ENCODE measurements at places on chromosomes 4 and X.

DNA sequence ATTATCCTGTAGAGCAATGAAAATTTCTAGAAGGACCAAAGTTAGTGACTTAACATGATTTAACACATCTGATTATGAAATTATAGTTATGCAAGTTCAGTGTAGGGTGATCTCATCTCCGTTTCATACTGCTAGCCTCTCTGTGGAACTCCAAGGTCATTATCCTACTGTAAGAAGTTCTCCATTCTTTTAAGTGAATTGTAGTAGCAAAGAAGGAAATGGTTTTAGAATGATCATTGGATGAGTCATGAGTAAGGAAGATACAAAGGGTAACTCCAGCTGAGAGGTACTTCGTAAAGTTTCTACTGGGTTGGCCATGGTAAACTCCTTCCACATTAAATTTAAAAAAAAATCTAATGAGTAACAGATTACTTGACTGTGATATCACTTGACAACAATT is 215.0 kb upstream of the GIMD1 start:
- DNase-seq: no peak

DNA sequence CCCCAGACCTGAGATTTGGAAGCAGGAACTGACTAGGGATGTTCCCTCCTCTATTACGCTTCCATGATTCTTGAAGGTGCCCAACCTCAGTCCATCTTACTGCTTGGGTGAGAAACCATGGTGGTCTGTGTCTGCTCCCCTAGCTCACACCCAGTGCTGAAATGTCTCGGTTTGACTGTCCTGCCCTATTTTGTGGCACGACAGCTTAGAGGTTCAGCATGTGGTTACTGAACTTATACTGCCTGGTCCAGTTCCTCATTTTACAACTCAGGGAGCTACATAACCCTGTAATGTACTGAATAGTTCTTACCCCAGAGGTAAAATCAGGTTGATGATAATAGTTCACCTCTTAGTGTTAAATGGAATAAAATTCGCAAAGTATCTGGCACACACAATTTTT is 203.1 kb downstream of the RBM46 start:
- no peak for DNase-seq

GRCh38 chr4:40962551-40963180 is 212.9 kb downstream of the NSUN7 start:
- DNase-seq: no peak

- DNase-seq: no peak
Measured at GRCh38 chr4:185113340-185113739, 29.7 kb upstream of the SLC25A4 start.

- no peak for DNase-seq
Measured at GRCh38 chrX:136752796-136753195, 27.9 kb downstream of the ARHGEF6 start.

- no peak for DNase-seq
Measured at GRCh38 chr4:76504613-76505465, 69.8 kb downstream of the SHROOM3 start.

GRCh38 chr4:26113339-26113940 is 199.4 kb downstream of the SMIM20 start:
- DNase-seq: no peak

DNA sequence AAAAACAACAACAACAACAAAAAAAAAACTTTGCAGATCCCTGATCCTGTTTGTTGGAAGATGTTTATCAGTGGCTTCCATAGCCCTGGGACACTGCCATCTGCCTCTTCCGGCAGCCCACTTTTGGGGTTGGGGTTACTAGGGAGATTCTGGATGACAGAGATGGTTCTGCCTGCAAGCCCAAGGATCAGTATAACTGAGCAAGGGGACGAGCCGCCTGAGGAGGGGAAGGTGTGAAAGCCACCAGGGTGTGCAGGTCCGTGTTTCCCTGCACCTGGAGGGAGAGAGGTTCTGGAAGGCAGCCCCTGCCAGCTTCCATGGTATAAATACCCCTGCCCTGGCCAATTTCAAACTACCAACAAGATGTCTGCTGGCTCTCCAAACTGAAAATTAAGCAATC is 41.5 kb downstream of the PPP2R2C start:
- DNase-seq: no peak

DNA sequence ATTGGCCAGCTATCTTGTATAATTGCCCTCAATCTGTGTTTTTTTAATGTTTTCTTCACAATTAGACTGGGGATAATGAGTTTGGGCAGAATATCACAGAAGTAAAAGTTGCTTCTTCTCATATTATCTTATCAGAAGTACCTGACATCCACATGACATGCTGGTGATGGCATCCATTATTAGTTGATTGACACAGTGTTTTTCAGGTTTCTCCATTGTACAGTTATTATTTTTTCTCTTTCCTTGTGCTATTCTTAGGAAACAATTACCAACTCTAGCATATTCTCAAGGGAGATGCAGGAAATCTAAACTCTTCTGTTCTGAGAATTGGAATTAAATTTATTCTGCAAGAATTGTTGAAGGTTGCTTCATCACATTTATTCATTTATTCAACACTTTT is 1000.1 kb upstream of the LCORL start:
- no peak for DNase-seq

GRCh38 chrX:154304846-154305245 is 9.3 kb downstream of the TKTL1 start:
- no peak for DNase-seq

DNA sequence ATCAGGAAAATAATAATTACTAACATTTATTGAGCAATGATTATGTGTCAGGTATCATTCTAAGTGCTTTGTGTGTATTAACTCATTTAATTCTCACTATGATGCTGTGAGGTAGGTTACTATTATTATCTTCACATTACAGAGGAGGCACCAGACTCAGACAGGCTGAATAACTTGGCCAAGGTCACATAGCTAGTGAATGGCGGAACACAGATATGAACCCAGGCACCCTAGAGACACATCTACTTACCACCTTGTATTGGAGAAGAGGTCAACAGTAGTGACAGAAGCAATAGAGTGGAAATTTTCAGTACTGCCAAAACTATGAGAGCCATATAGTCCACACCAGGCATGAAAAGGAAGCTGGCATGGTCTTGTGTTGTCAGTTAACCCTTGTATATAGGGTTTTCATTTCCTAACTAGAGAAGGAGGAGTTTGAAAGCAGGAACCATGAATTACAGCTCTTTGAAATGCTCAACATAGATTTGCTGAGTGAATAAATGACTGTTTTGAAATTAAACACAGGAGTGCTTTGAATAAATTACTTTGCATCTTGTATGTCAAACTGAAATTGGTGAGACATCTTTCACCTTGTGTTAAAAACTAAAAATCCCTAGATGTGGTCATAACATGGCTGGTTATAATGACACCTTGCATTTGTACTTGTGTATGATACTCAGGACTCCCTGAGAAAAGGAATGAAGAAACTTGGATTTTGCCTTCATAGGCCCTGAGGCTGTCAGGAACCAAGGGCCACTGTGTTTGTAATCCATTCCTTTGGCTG is 71.8 kb downstream of the RTL9 start:
- DNase-seq: no peak

GRCh38 chrX:55056820-55057674 is 17.8 kb upstream of the PAGE2B start:
- DNase-seq: no peak

DNA sequence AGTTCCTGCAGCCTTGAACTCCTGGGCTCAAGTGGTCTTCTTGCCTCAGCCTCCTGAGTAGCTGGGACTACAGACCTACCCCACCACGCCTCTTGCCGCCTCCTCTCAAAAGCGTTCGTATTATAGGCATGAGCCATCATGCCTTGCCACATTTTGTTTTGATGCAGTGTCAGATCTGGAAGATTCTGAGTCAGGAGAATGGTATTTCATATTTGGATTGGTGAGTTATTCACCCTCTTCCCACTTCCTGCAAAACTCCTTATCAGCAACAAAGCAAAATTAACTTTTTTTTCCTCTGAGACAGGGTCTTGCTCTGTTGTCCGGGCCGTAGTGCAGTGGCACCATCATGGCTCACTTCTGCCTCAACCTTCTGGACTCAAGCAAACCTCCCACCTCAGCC is 29.6 kb downstream of the REST start:
- DNase-seq: no peak

DNA sequence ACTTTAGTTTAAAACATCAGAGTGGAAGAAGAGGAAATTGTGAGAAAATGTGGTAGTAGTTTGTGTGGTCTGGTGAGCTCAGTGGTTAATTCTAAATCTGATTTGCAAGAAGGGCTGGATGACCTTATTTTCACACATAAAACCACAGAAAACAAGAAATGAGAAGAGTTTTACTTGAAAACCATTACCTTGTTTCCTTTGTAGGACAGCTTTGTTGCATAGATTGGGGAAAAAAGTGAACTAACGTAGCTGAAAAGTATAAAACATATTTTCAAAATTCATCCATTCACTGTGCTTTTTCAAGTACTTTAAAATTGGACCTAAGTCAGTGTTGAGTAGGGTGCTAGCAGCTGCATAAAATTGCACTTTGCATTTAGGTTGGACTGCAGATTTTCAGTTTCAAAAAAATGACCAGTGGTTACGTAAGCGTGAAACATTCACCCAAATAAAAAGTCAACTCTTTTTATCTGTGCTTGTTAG is 211.3 kb downstream of the ARHGAP10 start:
- DNase-seq: no peak

- DNase-seq: no peak
Measured at GRCh38 chr4:67446811-67447210, 98.5 kb downstream of the CENPC start.

- no peak for DNase-seq
Measured at GRCh38 chr4:52838729-52839586, 23.2 kb upstream of the RASL11B start.

- DNase-seq: no peak
Measured at GRCh38 chr4:46389301-46389775, 590 bp downstream of the GABRA2 start.

DNA sequence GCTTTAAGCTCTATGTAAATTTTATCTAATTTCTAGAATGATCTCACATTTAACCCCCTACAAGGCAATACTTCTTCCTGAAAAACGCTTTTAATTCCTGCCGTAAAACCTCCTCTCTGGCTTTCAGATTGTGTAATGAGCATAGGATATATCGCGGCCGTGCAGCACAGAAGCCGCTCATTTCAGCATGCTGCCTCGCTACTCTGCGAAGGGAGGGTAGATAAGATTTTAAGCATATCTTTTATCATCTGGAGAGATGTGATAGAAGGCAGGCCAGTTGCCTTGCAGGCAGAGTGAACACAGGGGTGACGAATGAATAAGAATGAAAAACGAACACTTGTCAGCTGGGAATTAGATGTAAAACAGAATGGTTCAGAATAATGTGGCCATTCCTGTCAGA is 265.5 kb downstream of the UNC5C start:
- no peak for DNase-seq

DNA sequence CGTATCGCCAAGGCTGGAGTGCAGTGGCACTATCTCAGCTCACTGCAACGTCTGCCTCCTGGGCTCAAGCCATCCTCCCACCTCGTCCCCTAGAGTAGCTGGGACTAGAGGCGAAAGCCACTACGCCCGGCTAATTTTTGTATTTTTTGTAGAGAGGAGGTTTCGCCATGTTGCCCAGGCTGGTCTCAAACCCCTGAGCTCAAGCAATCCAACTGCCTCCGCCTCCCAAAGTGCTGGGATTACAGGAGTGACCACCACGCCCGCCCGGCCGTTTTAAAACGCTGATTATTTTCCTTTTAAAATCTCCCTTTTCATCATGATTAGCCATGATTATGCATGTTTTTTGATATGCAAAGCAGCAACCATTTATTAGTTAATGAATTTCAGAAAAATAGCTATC is 2.2 kb downstream of the N4BP2 start:
- DNase-seq: no peak

DNA sequence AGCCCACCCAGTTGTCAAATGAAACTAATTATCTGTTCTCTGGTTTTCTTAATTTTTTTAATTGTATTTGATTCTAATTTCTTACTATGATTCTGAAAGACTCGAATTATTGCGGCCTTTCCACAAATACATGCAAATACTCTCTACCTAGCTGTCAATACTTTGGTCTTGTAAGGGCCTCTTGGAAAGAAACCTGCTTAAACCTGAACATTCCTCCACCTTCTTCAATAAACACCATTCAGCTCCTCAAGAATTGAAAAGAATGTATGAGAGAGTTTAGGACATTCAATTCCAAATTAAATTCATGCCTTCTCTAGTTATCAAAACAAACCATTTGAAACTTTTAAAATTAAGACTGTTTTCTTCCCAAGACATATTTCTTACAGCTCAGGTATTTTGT is 385.9 kb upstream of the NOCT start:
- DNase-seq: no peak

- DNase-seq: no peak
Measured at GRCh38 chr4:7244751-7245320, 52.5 kb downstream of the SORCS2 start.

DNA sequence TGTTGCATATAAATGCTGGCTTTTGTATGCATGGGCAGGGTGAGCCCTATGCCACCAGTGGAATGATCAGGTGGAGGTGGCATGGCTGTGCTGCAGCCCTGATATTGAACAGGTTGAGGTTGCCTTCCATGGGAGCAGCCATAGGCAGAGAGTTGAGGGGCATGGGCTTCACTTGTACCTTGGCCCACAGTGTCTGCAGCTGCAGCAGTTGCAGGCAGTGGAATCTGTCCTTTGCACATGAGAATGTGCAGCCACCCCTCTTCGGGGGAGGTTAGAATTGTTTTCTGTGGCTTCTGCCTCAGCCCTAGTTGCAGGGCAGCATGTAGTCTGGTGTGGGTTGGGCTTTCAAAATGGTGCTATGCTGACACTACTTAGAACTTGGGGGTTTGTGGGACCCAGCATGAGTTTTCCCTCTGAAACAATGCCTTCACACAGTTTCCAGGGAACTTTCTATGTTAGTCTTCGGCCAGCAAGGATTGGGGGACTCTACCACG is 25.4 kb upstream of the VSIG1 start:
- no peak for DNase-seq

GRCh38 chrX:22366906-22367305 is 94.2 kb downstream of the CBLL2 start:
- DNase-seq: no peak

GRCh38 chrX:132742246-132742645 is 216.2 kb downstream of the HS6ST2 start:
- DNase-seq: no peak

- peak; percentile 36 for DNase-seq
Measured at GRCh38 chr4:1092026-1092982, 21.1 kb downstream of the RNF212 start.

DNA sequence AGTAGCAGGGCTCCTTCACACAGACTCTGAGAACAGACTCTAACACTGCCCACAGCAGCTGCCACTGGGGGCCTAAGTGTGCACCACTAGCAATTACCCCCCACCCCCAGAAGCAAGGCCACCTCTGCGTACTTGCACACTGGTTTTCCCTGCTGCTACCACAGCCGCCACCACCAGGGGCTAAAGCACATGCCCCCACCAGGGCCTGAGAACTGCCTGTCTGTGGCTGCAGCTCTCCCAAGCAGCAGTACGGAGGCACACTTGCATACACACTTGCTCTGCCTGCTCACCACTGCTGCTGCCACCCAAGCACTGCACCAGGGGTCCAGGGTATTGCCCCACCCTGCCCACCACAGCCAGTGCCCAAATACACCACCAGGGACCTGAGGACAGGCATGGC is 59.6 kb downstream of the SCML2 start:
- no peak for DNase-seq

DNA sequence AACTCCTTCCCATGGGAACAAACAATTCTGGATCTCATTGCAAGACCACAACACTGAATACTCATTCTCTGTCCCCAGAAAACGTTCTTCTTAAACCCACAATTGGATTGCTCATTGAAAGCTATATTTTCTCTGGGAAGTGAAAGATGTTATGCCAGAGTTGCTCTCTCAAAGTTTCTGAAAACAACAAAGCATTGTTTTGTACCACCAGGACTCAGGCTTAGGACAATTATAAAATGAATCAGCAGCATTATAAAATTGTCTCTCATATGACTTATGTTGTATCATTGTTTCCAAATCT is 26.5 kb downstream of the TFDP3 start:
- no peak for DNase-seq

GRCh38 chrX:48520455-48520854 is 1.2 kb upstream of the EBP start:
- no peak for DNase-seq

All from activated CD8-positive, alpha-beta memory T cell treated with anti-CD3 and anti-CD28 coated beads, Interleukin-2, amount 50 U/mL, for 48 hours (primary cell).